ENCODE measurements at places on chromosomes 1 and 21.

DNA sequence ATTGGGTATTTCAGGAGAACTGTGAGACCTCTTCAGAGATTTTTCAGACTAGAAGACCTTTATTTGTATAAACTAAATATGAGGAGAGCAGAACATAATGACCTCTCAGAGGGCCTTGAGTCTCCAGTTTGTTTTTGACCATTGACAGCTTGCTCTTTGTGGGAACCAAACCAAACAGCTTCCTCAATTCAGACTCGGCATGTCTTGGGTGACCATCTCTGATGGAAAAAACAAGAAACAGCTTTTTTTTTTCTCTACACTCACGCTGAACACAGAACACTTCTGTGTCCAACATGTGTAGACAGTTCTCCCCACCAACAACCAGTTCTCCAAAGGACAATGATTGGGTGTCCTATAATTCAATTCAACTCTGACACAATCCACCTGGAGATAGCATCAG is 11.5 kb downstream of the ATP1A4 start:
- no peak for DNase-seq

DNA sequence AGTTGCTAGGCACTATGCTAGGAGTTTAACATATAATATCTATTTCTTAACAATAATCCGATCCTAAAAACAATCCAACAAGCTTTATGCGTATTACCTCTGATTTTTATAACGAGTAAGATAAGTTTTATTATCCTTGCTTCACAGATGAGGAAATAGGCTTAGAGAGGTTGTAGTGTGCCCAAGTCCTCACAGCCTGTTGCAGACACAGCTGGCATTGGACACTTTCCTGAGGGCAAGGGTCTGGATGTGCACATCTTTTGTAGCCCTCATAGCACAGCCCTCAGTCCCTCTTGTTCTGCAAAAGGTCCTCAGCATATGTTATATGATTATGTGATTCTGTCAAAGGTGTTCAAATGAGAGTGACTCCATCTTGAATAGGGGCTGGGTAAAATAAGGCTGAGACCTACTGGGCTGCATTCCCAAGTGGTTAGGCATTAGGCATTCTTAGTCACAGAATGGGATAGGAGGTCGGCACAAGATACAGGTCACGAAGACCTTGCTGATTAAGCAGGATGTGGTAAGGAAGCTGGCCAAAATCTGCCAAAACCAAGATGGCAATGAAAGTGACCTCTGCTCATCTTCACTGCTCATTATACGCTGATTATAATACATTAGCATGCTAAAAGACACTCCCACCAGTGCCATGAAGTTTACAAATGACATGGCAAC is 75.7 kb upstream of the F3 start:
- DNase-seq = no peak

DNA sequence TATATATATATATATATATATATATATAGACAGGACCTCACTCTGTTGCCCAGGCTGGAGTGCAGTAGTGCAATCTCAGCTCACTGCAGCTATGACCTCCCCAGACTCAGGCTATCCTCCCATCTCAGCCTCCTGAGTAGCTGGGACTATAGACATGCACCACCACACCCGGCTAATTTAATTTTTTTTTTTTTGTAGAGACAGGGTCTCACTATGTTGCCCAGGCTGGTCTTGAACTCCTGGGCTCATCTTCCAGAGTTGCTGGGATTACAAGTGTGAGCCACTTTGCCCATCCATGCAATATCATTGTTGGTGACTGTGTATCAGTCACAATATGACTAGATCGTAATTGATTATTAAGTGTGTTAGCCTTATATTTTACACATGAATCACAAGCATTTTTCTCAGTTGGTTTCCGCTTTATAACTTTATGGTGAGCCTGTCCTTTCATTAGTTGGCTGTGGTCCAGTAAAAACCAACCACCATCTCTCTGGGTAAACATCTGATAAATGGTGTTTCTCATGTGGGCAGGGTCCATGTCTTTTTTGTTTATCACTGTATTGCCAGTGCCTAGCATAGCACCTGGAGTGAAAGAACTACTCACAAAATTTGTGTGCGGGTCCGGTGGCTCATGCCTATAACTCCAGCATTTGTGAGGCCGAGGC is 63.6 kb downstream of the MYOM3 start:
- no peak for DNase-seq

DNA sequence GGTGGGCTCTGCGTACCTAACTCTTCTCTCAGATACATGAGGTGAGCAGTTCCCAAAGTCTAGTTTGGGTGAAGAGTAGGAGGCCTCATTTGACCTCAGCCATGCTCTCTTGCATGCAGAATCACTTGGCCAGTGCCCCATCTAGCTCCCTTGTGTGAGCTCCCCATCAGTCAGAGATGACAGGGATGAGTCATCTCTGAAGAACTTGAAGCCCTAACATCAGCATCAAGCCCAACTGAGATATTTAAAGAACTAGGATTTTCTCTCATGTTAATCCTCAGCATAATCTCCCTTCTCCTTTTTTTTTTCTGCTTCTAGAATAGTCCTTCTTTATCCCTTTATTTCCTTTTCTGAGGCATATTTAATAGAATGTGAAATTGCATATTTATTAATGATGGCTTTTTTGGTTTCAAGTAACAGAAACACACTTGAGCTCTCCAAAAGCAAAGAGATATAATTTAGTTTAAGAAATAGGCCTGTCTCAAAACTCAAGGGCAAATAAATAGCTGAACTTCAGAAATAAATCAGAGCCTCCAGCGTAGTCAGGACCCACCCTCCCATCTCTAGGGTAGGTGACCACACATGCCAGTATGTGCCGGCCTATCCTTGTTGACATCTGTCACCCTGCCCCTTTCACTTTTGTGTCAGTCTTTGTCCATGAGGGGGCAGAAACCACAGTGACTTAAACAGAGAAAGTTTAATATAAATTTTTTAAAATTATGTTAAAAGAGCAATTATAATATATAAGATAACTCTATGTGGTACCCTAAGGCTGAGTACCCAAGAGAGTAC is 112.3 kb downstream of the TSEN15 start:
- no peak for DNase-seq

- no peak for DNase-seq
Measured at GRCh38 chr1:70819785-70820184, 227.8 kb downstream of the PTGER3 start.

GRCh38 chr1:37174876-37175275 is 140.6 kb upstream of the GRIK3 start:
- DNase-seq = no peak

DNA sequence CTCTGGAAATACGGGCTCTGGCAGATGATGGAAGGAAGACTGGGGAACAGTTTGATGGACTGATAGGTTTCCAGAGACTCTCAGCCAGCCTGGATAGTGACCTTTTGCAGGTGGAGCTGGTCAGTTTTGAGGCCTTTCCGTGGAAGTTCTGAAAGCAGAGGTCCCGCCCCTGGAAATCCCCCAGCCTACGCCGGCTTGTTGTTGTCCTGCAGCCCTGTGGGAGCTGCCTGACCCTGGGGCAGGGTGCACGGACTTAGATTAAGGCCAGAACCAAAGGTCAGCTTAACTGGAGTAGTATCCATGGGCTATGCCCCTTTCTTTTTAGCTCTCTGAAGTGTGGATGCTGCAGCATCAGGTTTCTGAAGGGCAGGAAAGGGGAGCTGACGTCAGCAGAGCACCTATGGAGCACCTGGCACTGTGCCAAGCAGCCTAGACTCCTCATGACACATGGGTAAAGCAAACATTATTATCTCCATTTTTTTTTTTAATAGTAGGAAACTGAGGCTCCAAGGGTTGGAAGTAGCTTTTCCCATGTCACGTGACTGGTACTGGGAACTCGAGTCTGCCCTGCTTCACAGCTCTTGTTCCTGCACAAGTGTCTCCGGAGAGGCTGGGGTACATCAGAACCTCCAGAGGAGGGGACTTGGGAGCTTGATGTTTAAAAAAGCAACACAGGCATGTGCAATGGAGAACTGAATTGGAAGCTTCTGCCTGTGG is 38.5 kb downstream of the IER5 start:
- no peak for DNase-seq

DNA sequence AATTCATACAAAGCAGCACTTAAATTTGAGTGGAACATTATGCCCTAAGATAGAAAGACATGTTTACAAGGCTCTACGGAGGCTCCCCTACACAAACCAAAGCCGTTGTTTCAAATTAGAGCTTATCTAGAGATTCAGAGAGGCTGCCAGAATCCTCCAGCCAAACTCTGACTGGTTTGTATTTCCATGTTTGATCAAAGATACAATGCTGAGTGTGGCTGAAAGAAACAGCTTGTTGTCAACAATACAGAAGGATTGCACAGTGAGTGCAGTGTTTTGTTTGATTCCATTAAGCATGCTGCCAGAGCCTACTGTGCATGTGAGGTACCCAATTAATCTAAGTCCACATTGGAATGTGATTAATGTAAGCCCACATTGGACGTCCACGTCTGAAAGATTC is 402.7 kb downstream of the DISC1 start:
- DNase-seq = no peak

GRCh38 chr1:16208270-16208987 is 4.0 kb downstream of the ARHGEF19 start:
- no peak for DNase-seq

- DNase-seq = no peak
Measured at GRCh38 chr1:46547481-46548383, 3.7 kb downstream of the KNCN start.

GRCh38 chr21:41973427-41973831 is 19.6 kb upstream of the C2CD2 start:
- DNase-seq = no peak

GRCh38 chr1:54014009-54014629 is 3.9 kb downstream of the LDLRAD1 start:
- no peak for DNase-seq

GRCh38 chr1:156198831-156199349 is 5.0 kb downstream of the SLC25A44 start:
- DNase-seq = no peak

DNA sequence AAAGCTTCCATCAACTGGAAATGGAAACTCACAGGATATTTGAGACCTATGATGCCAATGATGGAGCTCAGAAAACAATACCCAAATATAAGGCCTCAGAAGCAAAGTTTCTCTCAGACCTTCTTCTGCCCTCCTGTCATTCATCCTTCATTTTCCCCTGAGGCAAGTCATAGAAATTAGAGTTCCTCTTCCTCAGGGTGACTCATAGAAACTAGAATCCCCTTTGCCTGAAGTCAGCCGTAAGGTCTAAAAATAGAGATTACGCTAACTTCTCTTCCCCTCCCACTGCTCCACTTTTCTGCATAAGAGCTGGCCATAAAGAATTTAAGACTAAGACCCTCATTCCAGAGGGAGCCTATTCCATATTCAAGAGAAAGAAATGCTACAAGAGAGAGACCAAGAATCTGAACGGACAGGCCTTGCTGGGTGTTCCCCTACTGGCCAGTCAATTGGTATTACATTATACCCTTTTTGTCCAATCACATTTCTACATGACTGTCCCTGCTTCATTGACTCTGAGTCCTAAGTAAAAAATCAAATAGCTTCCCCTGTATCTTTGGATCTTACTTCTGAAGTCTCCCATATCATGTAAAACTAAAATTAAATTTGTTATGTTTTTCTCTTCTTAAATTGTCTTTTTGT is 994.9 kb downstream of the ADGRL2 start:
- no peak for DNase-seq

- DNase-seq = no peak
Measured at GRCh38 chr1:84541679-84542078, 32.6 kb downstream of the CTBS start.

GRCh38 chr21:42526379-42526727 is 12.7 kb downstream of the SLC37A1 start:
- no peak for DNase-seq

DNA sequence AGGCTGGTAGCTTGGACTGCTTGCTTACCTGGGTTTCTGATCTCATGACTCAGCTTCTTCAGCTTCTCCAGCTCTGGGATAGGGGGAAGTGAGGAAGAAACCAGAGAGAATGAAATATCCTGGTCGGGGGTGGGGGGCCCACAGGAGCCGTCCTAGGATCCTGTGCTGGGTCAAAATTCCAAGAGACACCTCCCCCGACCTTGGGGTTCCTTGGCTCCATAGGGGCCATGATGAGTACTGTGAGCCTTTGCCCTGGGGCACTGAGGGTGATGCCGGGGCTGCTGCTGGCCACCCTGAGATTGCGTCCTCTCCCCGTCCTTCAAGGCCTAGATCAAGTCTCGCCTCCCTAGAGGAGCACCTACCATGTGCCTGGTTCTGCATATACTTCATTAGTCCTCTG is 40.0 kb downstream of the MYOM3 start:
- DNase-seq = no peak

GRCh38 chr1:159968901-159969300 is 14.9 kb upstream of the SLAMF9 start:
- DNase-seq = no peak

- no peak for DNase-seq
Measured at GRCh38 chr1:46686255-46686654, 14.6 kb downstream of the TEX38 start.

GRCh38 chr1:63903947-63904610 is 130.3 kb downstream of the ROR1 start:
- no peak for DNase-seq

DNA sequence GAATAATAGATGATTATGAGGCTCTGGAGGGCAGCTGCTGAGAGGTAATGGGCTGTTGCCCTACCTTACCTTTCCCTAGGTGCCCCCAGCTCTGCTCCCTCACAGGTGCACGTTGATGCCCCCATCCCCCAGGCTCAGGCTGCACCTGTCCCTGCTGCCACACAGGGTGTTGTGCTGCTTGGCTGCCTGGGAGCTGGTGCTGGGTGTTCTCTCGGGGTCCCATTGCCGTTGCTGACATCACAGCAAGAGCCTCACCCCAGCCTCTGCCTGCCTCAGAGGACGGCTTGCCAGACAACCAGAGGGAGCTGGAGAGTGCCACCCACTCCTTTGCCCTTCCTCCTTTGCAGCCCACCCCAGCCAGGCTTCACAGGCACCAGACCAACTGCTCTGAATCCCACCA is 31.4 kb upstream of the DMBX1 start:
- no peak for DNase-seq

DNA sequence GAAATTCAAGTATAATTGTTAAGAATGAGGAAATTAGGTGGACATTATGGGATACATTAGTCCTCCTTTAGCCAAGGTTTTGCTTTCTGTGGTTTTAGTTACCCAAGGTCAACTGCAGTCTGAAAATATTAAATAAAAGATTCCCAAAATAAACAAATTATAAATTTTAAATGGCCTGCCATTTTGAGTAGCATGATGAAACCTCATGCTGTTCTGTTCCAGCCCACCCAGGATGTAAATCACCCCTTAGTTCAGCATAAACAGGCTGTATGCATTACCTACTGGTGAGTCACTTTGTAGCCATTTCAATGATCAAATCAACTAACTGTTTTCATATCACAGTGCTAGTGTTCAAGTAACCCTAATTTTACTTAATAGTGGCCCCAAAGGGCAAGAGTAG is 132.5 kb upstream of the LYPLAL1 start:
- no peak for DNase-seq

- no peak for DNase-seq
Measured at GRCh38 chr1:111619635-111620440, at the start of gene RAP1A. TSS of gene RAP1A (plus strand) at chr1:111619789. CDS start at chr1:111691361, 71,572 bp downstream.

Data from GM12864 (cell line).